Stimulated activated CD8-positive, alpha-beta memory T cell treated with anti-CD3 and anti-CD28 coated beads, Interleukin-7, amount 100 ng/mL, for 1 hour (primary cell): ENCODE measurements at places on chromosomes 3 and 15.

GRCh38 chr3:150091626-150092025 is 120.9 kb upstream of the PFN2 start:
- DNase-seq, result no peak

- DNase-seq, result no peak
These were observed 74.0 kb upstream of the CTNNB1 start for GRCh38 chr3:41125258-41125657.

- DNase-seq, result no peak
These were observed 15.7 kb downstream of the GAP43 start for GRCh38 chr3:115638991-115639390.

DNA sequence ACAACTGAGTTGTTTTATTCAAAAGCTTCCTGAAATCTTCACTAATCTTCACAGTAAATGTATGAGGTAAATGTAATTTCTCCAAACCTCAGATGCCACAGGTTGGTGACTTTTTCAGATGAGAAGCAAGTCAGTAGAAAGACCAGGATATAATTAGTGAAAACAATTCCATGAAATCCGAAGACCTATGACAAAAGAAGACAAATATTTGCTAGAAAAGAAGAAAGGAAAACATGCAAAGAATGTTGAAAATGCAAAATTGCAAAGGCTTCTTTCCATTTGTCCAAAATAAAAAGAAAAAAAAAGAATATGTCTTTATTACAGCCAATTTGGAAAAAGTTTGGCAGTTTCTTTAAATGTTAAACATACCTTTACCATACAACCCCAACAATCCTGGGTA is 88.3 kb upstream of the MYRIP start:
- no peak for DNase-seq

GRCh38 chr15:40762919-40763800 is 708 bp upstream of the GCHFR start:
- no peak for DNase-seq

DNA sequence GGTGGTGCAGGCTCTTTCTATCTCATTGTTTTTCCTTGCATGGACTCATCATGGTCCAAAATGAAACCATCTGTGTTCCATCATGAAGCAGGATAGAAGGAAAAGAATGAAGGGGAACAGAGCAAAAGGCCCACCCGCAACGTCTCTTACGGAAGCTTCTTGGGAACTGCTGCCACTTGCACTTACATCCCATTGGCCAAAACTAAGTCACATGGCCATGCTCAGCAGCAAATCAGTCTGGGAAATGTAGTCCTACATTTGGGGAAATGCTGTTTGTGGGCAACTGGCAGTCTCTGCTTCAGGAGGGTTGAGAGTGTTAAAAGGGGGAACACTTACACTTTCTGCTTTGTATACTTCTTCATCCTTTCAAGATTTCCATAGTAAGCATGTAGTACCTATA is 191.6 kb downstream of the SV2B start:
- no peak for DNase-seq

- no peak for DNase-seq
These were observed 98.6 kb downstream of the MECOM start for GRCh38 chr3:169564883-169565282.

- DNase-seq, result no peak
These were observed 515.1 kb downstream of the GABRG3 start for GRCh38 chr15:27486051-27486450.

DNA sequence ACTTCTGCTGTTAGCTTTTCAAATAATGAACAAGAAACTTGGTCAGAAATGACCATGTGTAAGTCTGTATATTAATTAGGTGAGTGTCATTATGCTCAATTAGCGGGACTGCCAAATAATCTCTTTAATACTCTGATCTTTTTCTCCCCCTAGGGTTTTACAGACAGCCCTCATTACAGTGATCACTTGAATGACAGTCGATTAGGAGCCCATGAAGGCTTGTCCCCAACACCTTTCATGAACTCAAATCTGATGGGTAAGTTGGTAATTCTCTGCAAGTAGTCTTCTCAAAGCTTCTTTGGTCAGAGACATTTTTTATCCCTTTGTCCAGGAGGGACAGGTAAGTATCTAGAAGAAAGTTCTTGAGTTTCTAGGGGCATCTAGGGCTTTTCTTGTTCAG is 173.2 kb downstream of the TCF12 start:
- DNase-seq, result no peak

DNA sequence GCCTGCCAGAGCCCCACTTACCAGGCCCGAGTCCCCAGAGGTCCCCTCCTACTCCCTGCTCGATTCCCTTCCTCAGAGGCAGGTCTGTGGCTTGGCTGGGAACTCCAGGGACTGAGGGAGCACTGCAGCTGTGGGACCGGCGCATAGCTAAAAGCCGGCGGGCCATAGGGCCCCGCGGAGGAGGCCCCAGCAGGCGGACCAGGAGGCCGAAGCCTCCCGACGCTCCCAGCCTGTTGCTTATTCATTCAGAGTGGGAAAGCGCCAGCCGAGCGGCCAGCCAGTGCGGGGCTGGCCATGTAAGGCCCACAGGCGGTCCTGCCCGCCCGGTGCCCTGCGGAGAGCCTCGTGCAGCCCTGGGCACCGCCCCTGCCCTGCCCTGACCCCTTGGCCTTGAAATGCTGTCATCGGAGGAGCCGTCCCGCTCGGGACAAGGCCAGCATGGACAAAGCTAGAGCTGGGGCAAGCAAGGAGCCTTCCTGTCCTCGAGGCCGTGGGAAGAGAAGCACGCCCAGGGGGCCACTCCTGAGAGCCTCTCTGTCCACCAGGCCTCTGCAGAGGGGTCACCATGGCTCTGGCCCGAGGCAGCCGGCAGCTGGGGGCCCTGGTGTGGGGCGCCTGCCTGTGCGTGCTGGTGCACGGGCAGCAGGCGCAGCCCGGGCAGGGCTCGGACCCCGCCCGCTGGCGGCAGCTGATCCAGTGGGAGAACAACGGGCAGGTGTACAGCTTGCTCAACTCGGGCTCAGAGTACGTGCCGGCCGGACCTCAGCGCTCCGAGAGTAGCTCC is at the start of gene LOXL1:
Gene LOXL1 (plus strand): TSS at position 244 of the 784 bp plus-strand sequence. CDS start 322 bp downstream, at position 566.
- DNase-seq, result no peak
